COLO829 (cell line): ENCODE measurements at places on chromosomes 3 and 15.

DNA sequence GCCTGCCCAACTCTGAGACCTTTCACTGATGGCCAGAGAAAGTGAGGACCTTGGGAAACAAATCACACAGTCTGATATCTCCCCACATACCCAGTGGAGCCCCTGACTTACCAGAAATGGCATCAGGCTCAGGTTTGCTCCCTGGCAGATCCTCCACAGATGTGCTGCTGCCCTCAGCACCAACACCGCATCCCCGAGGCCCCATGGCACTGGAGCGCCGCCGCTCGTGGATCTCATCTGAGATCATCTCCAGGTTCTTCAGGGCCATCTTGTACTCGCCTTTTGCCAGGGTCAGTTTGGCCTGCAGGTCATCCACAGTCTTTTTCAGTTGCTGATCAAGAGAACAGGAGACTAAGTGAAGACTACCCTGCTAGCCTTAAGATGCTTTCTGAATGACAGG is 52.7 kb downstream of the CAPN7 start:
- DNase-seq, result no peak

GRCh38 chr3:141127344-141128125 is 76.4 kb downstream of the SPSB4 start:
- no peak for DNase-seq

- no peak for DNase-seq
Measured at GRCh38 chr3:108461661-108462111, 48.7 kb downstream of the MYH15 start.

GRCh38 chr3:5053021-5053831 is 68.9 kb upstream of the ARL8B start:
- DNase-seq, result no peak

- no peak for DNase-seq
Measured at GRCh38 chr3:50203113-50203808, 1.8 kb upstream of the SLC38A3 start.

- no peak for DNase-seq
Measured at GRCh38 chr15:47552978-47553608, 164.2 kb upstream of the SEMA6D start.

- peak; percentile 63 for DNase-seq
Measured at GRCh38 chr15:44726568-44727484, 9.5 kb upstream of the TRIM69 start.
